ENCODE measurements at places on chromosomes 4 and X. TPM values are rescaled to one million over a fixed set of nuclear protein-coding genes. Genes with fewer than 3 reads are reported as not detected.

Gene DIPK2B
- total RNA-seq, result 35.4 TPM

Gene PCDH10
- total RNA-seq, result 7.1 TPM

Gene CPZ
- 7.0 TPM for total RNA-seq

Gene MAGEE2
- 0.53 TPM for total RNA-seq

Gene APLN
- total RNA-seq, result 1.3 TPM

Gene ATOH1
- not detected for total RNA-seq

Gene PRDM5
- 28.8 TPM for total RNA-seq

Gene AMER1
- total RNA-seq, result 6.8 TPM

Gene ZNF157
- 0.71 TPM for total RNA-seq

Gene IL2
- total RNA-seq, result not detected

All from sciatic nerve (tissue), 2 donors.